ENCODE measurements at places on chromosomes 13 and 19.
A peak's percentile ranks its signal among the peaks of the same experiment; 100 is the strongest.

GRCh38 chr19:46786236-46787039, 2.0 kb downstream of the SLC1A5 start:
- peak; percentile 96 for DNase-seq

GRCh38 chr19:54662730-54663129, at the start of gene LILRB4:
LILRB4 (plus strand) TSS chr19:54662985; CDS start chr19:54663034, 49 bp downstream.
- no peak for DNase-seq

DNA sequence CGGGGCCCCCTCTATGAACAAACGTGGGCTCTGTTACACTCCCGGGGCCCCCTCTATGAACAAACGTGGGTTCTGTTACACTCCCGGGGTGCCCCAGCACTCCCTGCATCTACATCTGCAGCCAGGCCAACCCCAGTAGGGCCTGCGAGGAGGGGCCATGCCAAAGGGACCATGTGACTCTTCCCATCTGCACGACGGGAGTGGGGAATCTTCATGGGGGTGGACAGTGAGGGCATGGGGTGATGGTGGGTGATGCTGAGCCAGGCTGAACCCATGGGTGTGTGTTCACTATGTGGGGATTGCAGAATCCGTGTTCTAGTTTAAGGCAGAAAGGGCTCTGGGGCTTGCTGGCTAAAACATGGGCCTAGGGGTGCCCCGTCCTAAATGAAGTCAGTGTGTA, 69.9 kb upstream of the ARHGEF7 start:
- no peak for DNase-seq

DNA sequence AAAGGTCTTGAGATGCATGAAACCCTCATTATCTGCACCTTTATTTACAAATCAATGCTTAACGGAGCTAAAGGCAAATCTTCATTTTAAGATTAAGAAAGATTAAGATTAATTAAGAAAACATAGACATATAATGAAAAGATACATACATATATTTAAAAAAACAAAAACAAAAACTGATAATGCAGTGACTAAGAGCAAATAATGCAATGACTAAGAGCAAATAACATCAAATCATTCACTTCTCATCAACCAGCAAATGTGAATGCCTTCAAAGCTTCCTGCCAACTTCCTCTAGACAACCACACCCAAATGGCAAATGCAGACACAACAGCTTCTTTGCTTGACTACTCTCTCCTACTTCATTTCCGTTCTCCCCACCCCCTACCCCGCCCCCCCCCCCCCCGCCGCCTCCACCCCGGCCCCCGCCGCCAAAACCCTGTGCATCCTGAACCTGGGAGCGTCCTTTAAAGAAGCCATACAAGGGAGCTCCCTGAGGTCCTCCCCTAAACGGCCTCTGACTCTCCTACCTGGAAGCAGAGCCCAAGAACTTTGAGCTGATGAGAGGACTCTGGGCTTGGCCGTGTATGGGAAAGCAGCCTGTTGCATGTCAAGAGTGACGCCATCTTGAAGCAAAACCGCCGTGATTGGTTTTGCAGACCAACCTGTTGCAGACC, 24.5 kb downstream of the TEX101 start:
- peak; percentile 74 for DNase-seq

- no peak for DNase-seq
These were observed 53.7 kb downstream of the LACC1 start for GRCh38 chr13:43933378-43933777.

DNA sequence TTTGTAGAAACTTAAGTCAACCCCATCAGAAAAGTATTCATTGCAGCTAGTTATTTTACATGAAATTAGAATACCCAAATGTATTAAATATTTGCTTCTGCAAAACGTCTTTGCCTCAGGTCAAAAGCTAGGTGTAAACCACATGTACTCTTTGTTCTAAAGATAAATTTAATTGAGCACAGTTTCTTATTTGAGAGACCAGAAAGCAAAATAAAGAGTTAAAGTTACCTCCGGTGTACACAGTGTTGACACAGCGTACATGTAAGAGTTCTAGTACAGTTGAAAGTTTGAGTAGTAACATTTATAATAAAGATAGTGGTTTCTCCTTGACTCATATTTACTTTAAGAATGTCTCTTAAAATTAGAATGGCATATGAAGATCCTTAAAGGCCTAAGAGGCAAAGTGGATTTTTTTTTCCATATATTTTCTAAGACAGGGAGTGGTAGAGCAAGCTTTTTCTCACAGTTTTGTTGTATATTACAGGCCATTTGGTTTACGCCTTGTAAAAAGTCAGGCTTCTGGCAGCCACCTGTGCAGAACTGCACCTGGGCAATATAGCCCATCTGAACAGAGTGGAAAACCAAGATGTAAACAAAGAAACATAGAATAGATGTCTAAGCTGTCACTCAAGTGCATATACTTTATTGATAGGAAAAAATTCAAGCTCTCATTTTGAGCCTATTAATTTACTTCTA, 2.9 kb downstream of the LRCH1 start:
- no peak for DNase-seq

DNA sequence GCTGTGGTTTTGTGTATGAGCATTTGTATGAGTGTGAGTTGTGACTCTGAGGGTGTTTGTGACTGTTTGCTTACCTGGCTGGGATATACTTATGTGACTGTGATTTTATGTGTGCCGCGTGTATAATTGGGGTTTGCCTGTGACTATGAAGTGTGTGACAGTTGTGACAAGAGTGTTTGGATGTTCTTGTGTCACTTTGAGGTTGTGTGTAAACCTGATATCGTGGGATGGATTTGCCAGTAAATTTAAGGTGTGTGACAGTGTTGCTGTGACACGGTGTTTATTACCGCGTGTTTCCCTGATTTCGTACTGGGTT, 442 bp downstream of the ZNF420 start:
- no peak for DNase-seq

GRCh38 chr13:84973661-84974060, 825.6 kb downstream of the SLITRK6 start:
- no peak for DNase-seq

DNA sequence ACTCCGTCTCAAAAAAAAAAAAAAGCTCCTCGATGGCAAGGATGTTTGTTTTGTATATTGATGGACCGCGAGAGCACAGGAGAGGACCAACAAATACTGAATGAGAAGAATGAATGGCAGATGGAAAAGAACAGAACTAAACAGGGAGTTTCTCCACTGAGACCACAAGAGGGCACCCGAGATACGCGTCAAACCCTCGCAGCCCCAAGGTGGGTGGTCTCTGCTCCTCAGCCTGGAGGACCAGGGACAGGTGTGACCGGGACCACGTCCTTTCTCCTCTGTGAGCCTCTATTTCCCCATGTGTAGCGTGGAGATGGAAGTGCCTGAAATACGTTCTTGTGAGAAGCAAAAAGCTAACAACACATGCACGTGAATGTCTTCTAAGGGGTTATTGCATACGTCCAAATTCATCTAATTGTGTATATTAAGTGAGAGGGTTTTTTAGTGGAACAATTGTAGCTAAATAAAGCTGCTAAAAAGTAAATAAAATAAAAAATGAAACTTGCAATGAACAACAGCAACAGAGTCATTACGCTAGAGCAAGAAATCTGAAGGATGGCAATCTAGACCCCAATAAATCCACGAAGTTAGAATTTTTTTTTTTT, 8.3 kb upstream of the CDC42EP5 start:
- peak; percentile 52 for DNase-seq

DNA sequence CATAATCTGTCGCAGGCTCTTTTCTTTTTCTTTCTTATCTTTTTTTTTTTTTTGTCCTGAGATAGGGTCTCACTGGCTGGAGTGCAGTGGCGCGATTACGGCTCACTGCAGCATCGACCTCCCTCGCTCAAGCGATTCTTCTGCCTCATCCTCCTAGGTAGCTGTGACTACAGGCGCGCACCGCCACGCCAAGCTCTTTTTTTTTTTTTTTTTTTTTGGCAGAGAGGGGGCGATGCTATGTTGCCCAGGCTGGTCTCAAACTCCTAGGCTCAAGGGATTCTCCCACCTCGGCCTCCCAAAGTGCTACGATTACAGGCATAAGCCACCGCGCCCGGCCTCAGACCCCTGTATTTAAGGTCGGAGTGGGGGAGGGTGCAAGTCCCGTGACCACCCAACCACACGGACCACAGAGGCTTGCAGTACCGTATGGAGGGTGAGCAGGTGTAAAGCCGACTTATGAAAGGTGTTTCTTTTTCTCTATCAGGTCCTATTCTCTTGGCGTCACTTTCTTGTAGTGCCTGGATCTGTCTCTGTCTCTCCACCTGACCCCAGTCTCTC, 2.0 kb downstream of the PHLDB3 start:
- no peak for DNase-seq

DNA sequence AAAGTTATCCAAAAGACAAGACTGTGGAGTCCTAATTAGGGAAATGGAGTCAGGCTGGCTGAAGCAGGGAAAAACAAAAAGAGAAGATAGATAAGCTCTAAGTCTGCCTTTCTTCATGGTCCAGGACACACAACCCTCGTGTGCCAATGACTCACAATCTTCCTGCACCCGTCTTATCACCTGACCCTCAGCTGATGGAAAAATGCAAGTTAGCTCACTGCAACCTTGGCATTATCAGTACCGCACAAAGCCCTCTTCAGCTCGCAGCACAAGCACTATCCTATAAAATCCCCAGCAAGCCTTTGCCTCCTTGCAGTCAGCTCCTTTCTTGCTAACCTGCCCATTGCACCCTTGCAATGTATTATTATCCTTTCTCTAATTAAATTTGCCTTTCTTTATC, 4.3 kb downstream of the OR7A5 start:
- no peak for DNase-seq

- DNase-seq = no peak
These were observed 718.0 kb downstream of the DACH1 start for GRCh38 chr13:71149046-71149445.

GRCh38 chr19:58575183-58576041, 2.3 kb upstream of the MZF1 start:
- DNase-seq = peak; percentile 92

- no peak for DNase-seq
These were observed 213.6 kb downstream of the FOXO1 start for GRCh38 chr13:40452741-40453334.

DNA sequence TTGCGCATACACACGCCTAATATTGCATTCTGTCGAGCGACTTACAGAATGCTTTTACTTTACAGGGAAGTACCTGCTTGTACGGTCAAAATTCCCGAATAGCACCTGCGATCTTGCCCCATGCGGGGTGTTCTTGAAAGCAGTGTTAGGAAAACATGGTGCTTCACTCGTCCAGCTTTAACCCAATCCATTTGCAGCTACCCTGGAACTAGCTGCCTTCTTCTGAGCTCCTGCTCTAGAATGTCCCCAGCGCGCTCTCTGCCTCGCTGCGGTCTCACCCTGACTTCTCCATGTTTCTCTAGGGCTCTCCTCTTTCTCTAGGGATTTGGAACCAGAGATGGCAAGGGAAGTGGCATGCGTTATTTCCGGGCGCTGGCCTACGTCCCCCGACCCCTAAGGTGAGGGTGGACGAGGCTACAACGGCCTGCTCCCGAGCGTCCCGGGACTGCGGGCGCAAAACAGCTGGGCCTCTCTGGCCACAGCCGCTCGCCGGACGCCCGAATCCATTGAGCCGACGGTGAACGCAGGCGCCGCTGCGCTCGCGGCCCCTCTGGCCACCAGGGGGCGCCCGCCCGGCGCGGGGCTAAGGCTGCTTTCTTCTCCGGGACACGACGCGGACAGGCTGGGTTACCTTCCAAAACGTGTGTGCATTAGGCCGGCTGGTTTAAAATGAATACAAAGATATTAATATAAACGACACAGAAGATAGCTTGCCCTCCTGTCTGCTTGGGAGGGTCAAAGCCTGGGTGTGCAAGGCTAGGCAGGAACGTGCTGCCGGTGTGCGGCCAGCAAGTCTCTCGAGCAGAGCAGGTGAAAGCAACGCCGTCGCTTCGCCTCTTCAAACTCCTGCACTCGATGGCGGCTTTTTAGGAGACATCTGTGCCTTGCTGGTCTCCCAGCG, 1.8 kb upstream of the SPRY2 start:
- peak; percentile 74 for DNase-seq

- peak; percentile 34 for DNase-seq
These were observed 10.6 kb downstream of the URI1 start for GRCh38 chr19:29952646-29953045.

DNA sequence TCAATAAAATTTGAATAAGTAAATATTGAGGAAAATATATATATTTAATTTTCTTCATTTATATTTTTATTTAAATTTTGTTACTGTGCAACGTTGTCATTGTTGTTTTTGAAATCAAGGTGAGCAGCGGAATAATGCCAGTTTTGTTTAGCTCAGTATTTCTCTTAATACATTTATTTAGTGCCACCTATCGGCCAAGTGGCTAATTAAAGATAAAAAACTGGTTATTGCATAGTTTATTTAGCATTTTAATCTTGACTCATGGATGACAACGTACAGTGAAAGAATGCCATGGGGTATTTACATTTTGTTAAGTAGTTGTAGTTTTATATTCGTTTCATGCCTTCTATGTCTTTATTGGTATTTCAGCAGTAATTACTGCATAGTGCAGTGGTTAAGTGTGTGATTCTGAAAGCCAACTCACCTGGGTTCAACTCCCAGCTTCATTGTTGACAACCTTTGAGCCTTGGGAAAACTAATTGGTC, 265.9 kb downstream of the MYO16 start:
- DNase-seq = peak; percentile 43

DNA sequence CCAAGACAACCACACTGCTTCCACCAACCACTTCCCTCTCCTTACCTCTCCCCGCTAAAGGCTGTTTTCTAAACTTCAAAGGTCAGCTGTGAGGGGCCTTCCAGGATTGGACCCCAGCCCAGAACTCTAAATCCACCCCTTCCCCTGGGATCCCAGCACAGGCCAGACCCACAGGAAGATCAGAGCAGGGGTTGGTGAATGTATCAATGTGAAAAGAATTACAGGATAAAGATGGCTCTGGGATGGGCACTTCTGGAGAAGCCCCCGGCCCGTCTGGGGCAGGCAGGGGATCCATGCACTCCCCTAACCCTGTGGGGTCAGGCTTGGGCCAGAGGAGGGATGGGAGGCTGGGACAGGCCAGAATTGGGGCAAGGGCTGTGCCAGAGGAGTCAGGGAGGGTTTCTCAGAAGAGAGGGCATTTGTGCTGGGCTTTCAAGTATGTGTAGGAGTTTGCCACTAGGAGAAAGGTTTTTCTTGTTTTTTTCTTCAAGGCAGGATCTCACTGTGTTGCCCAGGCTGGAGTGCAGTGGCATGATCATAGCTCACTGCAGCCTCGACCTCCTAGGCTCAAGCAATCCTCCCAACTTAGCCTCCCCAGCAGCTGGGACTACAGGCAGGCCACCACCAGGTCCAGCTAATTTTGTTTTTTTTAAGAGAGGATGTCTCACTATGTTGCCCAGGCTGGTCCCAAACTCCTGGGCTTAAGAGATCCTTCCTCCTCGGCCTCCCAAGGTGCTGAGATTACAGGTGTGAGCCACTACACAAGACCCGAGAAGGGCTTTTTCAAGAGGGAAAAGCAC, 1.0 kb upstream of the MEF2B start:
- no peak for DNase-seq

DNA sequence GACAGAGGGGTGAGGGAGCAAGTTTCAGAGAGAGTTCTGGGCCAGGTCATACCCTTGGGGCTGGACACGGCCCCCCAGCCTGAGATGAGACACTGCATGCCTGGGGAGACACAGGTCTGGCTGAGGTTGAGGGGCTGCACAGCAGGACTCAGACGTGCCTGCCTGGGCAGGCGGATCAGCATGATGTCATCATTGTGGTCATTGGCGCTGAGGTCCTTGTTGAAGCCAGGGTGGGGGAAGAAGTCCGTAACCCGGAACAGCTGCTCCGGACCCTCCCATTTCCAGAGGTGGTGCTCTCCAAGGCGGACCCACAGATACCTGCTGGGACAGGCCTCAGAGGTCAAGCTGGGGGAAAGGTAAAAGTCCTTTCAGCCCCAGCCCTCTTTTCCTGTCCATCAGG, 5.0 kb upstream of the KLK8 start:
- DNase-seq = no peak

- no peak for DNase-seq
These were observed 166.4 kb downstream of the TEX29 start for GRCh38 chr13:111486801-111487200.

GRCh38 chr19:15779756-15780476, 7.5 kb upstream of the OR10H5 start:
- no peak for DNase-seq
